ENCODE measurements at places on chromosomes 7 and 10.

DNA sequence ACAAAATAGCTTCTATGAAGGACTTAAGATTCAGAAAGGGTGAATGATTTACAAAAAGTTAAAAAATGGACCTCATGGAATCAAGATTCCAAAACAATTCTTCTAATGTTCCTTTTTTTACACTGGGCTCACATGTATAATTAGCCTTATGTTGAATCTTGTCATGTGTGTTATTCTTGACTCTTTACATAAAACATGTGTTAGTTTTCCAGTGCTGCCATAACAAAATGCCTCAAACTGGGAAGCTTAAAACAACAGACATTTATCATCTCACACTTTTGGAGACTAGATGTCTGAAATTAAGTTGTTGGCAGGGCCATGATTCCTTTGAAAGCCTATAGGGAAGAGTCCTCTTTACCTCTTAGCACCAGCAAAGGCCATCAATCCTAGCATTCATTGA, 192.5 kb upstream of the SORCS1 start:
- no peak for DNase-seq

- no peak for DNase-seq
Measured at GRCh38 chr7:150516956-150517745, 2.5 kb downstream of the GIMAP7 start.

- no peak for DNase-seq
Measured at GRCh38 chr7:158559356-158559755, 28.3 kb downstream of the PTPRN2 start.

DNA sequence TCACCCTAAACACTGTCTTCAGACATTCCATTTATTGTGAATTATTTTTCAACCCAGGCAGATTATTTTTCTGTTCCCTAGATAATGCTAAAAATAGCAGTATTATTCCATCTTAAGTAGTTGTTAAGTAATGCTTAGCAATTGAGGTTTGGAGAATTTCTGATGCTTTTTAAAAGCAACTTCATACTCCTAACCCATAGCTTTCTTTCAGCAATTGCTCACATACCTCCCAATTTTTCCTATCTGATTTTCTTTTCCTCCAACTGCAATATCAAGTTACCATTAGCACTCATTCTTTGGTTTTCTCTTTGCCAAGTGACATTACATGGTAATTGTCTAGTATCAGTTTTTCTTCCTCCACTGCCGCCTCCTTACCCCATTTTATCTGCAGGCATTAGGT, 104.7 kb downstream of the GPR85 start:
- no peak for DNase-seq

GRCh38 chr7:1028775-1029636, 15.3 kb upstream of the GPR146 start:
- peak; percentile 38 for DNase-seq

DNA sequence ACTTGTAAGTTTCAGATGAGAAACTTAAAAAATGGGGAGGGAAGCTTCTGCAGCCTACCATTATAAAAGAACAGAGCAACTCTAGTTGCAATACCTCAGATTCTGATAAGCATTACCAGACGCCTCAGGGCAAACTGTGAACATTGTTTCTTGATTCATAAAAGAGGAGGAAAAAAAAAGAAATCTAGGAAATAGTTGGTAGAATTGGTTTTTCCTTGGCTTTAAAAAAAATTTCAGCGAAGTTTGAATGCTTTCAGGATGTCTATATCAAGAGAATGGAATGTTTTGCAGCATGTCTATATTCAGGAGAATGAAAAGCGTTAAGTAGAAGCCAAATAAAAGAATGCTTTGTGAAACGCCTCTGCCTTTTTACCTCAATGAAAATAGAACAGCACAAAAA, 17.5 kb upstream of the ANLN start:
- DNase-seq, result no peak

- no peak for DNase-seq
Measured at GRCh38 chr10:127850944-127851343, 41.8 kb downstream of the CLRN3 start.

- DNase-seq, result no peak
Measured at GRCh38 chr10:92740762-92741161, 51.0 kb downstream of the HHEX start.

DNA sequence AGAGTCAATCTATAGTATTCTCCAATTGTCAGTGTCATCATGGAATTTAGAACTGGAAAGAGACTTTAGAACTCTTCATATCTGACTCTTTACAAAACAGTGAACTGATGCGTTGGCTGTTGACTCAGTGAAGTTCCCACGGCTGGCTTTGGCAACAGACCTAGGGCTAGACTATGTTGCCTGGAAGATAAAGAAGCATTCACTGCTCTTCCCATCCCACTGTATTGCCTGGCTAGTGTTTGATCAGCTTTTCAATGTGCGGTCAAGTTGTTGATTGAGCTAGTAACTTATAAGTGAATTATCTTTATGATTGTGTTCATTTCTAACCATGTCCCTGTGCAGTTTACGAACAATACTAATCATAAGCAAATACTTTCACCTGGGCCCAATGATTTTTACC, 365.7 kb upstream of the LRGUK start:
- no peak for DNase-seq

GRCh38 chr7:8433477-8434289, at the start of gene NXPH1:
Gene NXPH1 (plus strand): TSS chr7:8433609.
- no peak for DNase-seq

GRCh38 chr7:140403878-140404564, at the start of gene RAB19:
Gene RAB19 (plus strand): TSS chr7:140404058. CDS start chr7:140407647, 3,589 bp downstream.
- peak; percentile 33 for DNase-seq

DNA sequence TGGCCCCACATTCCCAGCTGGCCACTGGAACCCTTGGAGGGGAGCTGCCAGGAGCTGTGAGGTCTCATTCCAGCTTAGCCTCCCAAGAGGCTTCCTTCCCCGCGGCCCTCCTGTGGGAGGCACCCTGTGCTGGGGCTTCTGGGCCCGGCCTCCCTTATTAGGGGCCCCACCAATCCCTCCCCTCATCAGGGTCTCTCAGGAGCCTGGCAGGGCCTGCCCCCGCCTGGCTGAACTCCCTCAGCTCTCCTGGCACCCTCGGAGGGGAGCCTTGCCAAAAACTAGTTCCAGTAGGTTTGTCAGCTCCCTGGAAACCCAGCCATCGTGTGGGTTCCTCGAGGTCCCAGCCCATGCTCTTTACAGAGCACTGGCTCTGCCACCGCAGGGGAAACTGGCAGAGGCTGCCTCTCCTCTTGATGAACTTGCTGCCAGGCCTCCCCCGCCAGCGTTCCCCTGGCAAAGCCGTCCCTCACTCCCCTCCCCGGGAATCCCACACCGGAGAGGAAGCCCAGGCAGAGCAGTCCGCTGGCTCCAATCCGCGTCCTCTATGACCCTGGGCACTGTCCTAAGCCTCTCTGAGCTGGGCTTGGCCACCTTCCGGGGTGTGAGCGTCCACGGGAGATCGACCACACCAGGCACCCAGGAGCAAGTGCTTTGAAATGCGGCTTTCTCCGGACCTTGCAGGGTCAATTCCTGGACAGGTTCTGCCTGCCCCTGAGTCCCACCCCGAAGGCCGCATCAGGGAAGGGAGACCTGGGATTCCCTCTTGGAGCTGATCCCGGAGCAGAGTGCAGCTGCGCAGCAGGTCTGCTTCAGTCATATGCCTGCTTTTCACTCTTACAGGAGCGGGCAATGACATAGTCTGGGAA, 139.8 kb downstream of the ARHGAP22 start:
- DNase-seq, result no peak

DNA sequence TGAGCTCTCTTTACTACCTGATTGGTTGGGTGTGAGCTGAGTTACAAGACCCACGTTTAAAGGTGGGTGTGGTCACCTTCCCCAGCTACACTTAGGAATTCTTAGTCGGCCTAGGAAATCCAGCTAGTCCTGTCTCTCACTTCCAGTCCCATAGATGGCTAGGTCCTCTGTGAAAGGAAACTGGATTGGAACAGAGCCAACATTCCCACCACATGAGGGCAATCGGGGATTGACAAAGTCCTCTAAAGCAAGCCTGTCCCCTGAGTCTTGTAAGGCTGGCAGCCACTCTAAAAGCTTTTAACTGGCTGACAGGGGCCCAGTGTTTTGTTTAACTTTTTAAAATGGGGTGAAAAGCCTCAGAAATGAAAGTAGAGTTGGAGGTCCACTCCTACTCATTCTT, 15.1 kb upstream of the CROT start:
- no peak for DNase-seq

DNA sequence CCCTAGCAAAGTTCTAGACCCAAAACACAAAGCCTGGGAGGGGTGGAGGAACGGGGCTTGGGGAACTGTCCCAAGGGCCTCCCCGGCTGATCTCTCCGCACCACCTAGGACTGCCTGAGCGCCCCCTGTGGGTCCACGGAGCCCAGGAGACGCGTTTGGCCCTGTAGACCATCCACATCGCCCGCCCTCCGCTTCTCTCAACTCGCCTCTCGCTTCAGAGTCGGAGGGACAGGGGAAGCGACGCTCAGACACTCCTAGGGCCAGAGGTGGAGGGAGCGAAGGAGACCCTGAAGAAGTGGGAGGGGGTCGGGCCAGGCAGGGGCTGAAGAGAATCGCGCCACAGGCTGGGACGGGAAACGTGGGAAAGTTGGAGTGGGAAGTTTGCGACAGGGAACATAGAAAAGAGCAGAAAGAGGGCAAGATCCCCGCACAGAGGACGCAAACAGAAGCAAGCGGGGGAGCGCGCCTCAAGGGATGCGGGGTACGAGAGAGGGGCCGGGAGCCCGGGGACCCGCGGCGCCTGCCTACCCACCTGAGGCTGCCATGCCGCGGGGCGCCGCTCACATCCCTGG, 378 bp downstream of the PIK3AP1 start:
- peak; percentile 11 for DNase-seq

- no peak for DNase-seq
Measured at GRCh38 chr7:48634116-48634632, 290.2 kb upstream of the CDC14C start.

DNA sequence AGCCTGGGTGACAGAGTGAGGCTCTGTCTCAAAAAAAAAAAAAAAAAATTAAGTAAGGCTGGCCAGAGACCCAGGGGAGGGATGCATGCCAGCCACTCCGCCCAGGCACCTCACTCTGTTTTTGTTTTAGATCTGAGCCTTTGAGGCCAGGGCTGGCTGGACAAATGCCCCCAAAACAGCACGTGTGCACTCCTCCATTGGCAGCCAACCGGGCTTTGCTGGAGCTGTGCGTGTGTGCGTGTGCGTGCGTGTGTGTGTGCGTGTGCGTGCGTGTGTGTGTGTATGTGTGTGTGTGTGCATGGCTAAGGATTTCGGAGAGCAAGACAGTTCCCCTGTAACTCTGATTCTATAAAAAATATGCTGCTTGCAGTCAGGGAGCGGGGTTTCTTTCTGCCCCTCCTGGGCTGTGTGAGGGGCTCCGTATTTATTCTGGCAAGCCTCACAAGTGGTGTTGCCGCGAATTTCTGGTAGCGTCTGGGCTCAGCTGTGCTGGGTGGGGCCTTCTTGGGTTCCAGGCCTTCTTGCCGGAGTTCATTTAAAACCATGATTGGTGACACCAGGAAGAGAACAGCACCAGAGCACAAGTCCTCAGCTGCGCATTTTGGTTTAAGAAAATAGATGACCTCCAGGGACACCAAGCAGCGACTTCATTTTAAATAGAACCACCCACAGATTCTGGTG, 28.1 kb upstream of the UNCX start:
- DNase-seq, result no peak

GRCh38 chr7:956031-956430, 1.6 kb upstream of the ADAP1 start:
- no peak for DNase-seq

- no peak for DNase-seq
Measured at GRCh38 chr10:118668228-118668952, 72.9 kb upstream of the PRLHR start.

DNA sequence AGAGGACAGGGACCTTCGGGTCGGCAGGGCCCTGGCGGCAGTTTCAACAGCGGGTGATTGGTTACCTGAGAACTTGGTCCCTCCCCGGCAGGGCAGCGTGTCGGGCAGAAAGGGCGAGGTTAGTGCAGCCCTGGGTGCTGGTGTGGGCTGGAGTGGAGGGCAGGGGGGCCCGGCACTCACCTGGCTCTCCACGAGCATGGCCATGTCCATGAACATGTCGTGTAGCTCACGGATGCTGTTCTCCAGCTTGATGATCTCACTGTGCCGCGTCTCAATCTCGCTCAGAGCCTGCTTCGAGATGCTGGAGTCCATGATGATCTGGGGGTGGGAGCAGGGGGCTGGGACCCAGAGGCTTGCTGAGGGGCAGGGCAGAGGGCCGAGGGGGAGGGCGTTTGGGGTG, 16.8 kb downstream of the STX1A start:
- DNase-seq, result no peak

DNA sequence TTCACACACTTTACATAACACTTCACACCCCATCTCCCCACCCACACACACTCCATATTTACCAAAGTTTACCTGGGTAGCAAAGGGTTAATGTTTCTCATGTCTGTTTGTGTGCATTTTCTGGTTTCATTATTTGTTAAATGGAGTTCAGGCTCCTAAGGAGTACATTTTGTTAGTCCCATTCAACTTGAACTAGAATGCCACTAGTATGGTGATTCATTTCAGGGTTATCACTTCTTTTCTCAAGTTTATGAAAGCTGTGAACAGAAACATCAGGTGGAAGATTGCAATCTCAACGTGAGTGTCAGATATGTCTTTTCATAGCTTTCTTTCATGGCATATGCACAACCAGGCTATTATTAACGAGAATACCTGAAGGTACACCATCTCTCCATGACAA, 1027.5 kb downstream of the GATA3 start:
- DNase-seq, result no peak

DNA sequence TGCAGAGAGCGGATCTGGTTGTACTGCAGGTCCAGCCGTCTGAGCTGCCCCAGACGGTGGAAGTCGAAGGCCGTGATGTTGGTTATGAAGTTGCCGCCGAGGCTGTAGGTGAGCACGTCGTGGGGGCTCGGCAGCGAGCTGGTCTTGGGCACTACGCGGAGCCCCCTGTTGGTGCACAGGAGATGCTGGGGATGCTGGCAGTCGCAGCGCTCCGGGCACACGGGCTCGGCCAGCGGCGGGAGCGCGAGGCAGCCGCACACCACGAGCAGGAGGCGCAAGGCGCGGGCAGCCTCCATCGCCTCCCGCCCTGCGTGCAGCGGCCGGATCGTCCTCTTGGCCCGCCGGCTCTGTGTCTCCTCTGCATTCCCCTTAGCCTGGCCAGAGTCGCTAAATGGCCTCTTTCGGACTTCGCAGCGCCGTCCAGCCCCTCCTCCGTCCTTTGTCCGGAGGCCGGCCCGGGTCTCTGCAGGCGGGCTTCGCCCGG, 337 bp downstream of the TRIL start:
- no peak for DNase-seq

- no peak for DNase-seq
Measured at GRCh38 chr7:158492367-158492764, 95.3 kb downstream of the PTPRN2 start.

- DNase-seq, result no peak
Measured at GRCh38 chr7:126959649-126960048, 293.1 kb downstream of the GRM8 start.

- no peak for DNase-seq
Measured at GRCh38 chr7:1597791-1598190, 28.0 kb upstream of the PSMG3 start.

GRCh38 chr7:30133736-30134610, 813 bp upstream of the MTURN start:
- no peak for DNase-seq

DNA sequence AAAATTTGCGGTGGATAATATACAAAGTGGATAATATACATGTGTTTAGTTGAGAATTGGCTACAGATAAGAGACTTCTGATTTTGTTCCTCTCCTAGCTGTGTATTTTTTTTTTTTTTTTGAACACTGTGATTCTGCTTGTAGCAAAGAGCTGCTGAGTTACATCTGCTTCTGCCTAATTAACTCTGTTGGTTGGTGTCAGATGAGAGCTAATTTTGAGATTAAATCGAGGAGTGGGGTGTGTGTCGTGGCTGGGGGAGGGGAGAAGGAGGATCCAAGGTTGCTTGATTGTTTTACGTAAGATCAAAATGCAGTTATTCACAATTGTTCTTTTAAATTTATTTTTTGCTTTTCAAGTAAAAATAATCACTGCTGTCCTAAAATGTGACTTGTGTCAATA, 11.3 kb downstream of the KAT6B start:
- no peak for DNase-seq
